ENCODE measurements at places on chromosomes 2 and 18. TPM values are rescaled to one million over a fixed set of nuclear protein-coding genes. Genes with fewer than 3 reads are reported as not detected.

The VWA3B gene
- total RNA-seq, result not detected

The RIT2 gene
- not detected for total RNA-seq

The PKDCC gene
- 1.8 TPM for total RNA-seq

The POTEI gene
- not detected for total RNA-seq

The NEU2 gene
- total RNA-seq, result not detected

The LOXL3 gene
- total RNA-seq, result 93.6 TPM

The RNU2-63P gene
- total RNA-seq, result not detected

The SRD5A2 gene
- total RNA-seq, result not detected

The ACVR1C gene
- total RNA-seq, result 0.12 TPM

The EIPR1 gene
- total RNA-seq, result 46.7 TPM

The PRPF40A gene
- 129 TPM for total RNA-seq

The NETO1 gene
- total RNA-seq, result 0.12 TPM

- no peak for DNase-seq
Measured at GRCh38 chr2:134183679-134184078, 70.2 kb upstream of the MGAT5 start.

DNA sequence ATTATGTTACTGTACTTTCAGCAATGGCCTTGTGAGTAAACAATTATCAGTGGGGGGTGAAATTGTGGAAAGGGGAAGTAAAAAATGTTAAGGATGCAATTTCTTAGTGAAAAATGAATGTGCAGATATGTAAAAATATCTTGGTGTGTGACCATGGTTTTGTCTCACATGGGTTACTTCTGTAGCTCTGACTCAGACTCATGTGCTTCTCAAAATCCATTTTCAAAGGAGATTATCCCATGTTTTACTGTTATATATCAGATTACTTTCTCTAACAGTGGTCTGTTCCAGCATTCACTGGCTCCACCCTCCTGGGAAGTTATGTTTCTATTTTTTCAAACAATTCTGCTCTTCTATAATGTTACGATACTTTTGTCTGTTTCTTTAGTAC lies 298.2 kb upstream of the COL3A1 start:
- peak; percentile 28 for DNase-seq

DNA sequence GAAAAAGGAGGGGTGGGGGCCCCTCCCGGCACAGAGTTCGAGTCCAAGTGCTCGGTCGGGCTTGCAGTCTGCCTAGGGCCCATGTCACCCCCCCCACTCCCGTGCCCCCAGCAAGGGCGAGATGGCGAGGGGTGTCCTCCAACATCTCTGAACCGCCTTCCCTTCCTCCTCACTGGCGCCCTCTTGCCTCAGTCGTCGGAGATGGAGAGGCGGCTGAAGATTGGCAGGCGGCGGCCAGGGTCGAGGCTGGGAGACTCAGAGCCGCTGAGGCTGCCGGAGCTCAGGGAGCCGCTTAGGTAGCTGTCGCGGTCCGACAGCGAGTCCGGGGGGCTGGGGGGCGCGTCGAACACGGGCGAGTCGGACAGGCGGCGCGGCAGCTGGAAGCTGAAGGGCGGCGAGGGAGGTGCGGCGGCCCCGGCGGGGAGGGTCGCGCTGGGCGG lies 2.3 kb downstream of the ZFP36L2 start:
- peak; percentile 73 for DNase-seq

- no peak for DNase-seq
Measured at GRCh38 chr2:27152796-27153464, 4.1 kb downstream of the TCF23 start.

- DNase-seq, result no peak
Measured at GRCh38 chr2:241797441-241798080, 11.4 kb upstream of the NEU4 start.

GRCh38 chr18:22550366-22550765 lies 132.7 kb upstream of the CTAGE1 start:
- DNase-seq, result no peak

- no peak for DNase-seq
Measured at GRCh38 chr18:58456625-58457024, 172.3 kb downstream of the ALPK2 start.

- no peak for DNase-seq
Measured at GRCh38 chr2:20211860-20212458, 13.0 kb downstream of the SDC1 start.

DNA sequence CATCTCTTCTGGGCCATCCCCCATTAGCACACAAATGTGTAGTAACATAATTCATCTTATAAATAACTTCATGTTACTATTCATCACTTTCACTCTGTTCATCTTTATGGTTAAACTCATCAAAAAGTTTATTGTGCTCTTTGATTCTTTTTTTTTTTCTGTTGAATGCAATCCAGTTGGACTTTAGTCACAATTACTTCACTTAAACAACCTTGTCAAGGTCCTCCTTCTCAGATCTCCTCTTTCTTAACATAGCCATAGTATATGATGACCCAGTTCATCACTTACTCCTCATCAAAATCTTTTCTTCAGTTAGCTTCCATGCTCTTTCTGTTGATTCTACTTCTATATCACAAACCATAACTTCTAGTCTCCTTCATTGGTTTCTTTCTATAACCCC lies 80.2 kb upstream of the ZC3H15 start:
- DNase-seq, result no peak

- peak; percentile 46 for DNase-seq
Measured at GRCh38 chr2:145273840-145274239, 753.9 kb upstream of the ZEB2 start.

DNA sequence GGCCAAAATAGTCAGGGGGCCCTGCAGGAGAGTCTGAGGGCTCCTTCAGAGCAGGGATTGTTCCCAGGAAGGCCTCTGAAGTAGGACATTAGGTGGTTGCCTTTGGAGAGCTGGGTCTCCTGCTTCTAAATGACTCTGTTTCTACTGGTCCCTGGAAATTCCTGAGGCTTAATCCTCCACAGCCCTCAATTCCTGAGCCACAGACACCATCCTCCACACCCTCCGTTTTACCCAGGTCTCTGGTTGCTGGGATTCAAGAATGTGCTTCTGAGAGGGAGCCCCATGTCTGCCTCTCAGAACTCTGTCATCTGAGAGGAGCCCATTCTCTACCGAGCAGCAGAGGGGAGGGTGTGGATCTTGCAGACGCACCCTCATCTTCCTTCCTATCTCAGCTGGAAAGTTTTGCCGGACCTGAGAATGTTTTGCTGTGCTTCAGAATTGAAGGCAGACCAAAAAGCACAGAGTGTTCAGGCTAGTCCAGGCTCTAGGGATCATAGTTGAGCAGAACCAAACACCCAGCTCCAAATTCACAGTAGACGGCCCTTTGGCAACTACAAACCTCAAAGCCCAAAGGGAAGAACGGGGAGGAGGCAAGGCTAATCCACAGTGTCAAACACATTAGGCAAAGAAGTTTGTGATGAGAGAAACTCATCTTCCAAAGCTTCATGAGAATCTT lies 8.1 kb downstream of the VIT start:
- DNase-seq, result no peak

- no peak for DNase-seq
Measured at GRCh38 chr2:231667496-231667895, 40.8 kb upstream of the PTMA start.

DNA sequence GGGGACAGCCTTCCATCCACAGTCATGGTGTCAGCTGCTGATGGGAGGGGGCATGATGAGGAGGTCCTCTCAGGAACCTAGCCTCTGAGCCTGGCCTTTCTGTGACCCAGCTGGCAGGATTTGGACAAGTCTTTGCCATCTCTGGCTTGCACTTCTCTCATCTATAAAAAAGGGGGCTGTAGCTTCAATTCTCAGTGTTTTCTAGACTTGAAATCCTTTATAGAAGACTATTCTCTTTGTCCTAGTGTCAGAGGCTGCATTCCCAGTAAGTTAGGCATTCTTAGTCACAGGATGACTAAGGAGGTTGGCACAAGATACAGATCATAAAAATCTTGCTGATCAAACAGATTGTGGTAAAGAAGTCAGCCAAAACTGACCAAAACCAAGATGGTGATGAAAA lies 958.5 kb downstream of the CNTNAP5 start:
- peak; percentile 98 for DNase-seq

GRCh38 chr2:15745350-15745749 lies 153.7 kb downstream of the DDX1 start:
- no peak for DNase-seq
